ENCODE measurements at places on chromosomes 3 and 15.

DNA sequence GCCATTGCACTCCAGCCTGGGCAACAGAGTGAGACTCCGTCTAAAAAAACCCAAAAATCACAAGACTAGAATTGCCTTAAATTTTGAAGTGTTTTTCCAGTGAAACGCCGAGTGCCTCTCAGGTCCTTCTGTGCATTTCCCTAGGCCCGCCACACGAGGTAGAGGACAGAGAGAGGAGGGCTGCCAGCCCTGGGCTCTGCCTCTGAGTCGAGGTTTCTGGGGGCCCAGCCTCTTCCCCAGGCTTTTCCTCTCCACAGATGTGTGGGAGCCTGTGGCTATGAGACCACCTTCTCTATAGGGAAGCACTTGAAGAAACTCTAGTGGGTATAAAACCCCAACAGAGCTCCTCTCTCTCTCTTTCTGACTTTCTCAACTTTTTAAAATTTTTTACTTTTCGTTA is 10.9 kb upstream of the EHD4 start:
- DNase-seq: no peak

- no peak for DNase-seq
These were observed 44.2 kb upstream of the WNT5A start for GRCh38 chr3:55531321-55531720.

- no peak for DNase-seq
These were observed 17.0 kb downstream of the HRG start for GRCh38 chr3:186682812-186683211.

- no peak for DNase-seq
These were observed 60.8 kb downstream of the ZNF609 start for GRCh38 chr15:64521201-64521600.

GRCh38 chr3:58691997-58692396 is 25.4 kb upstream of the FAM3D start:
- no peak for DNase-seq

GRCh38 chr3:98644168-98644567 is 50.8 kb upstream of the CPOX start:
- DNase-seq: no peak

DNA sequence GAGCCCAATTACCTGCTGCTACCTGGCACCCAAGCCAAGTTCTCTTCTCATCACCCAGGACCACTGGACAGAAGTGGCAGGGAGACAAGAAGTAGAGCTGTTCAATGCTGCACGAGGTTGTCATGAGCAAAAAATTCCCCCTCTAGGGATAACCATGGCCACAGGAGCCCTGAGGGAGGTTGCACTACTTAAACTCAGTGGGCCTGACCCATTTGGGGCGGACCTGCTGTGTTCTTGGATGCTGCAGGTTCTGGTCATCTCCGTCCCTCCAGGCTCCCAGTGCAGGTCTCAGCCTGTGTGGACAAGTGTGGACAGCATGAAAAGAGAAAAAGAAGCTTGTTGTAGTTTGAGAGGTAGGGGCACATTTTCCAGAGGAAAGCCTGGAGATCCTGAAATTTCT is 26.1 kb upstream of the MANF start:
- DNase-seq: no peak

GRCh38 chr15:62060896-62061280 is 641 bp upstream of the VPS13C start:
- DNase-seq: no peak

GRCh38 chr3:129238945-129239705 is 10.3 kb upstream of the COPG1 start:
- DNase-seq: no peak

DNA sequence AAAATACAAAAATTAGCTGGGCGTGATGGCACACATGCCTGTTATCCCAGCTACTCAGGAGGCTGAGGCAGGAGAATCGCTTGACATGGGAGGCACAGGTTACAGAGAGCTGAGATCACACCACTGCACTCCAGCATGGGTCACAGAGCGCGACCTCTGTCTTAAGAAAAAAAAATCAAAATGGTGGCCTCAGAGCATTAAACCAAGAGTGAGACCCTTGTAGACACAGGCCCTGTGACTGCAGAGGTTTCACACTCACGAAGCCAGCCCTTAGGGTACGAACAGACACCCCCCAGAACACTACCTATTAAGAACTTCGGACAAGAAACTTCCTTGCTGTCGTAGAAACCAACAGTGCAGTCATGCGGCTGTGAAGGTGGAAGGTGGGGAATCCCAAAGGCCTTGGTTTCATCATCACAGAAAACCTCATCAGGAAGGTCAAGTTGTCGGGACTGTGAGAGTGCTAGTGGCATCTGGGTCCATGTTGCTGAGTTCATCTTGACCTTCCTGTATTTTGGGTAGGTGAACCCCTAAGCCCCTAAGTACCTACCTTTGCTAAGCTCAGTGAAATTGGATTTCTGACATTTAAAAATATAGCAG is 4.8 kb upstream of the PDE8A start:
- no peak for DNase-seq

GRCh38 chr15:83565138-83565537 is 88.8 kb upstream of the ADAMTSL3 start:
- no peak for DNase-seq

- DNase-seq: no peak
These were observed 1.1 kb downstream of the EHD4 start for GRCh38 chr15:41971089-41971894.

DNA sequence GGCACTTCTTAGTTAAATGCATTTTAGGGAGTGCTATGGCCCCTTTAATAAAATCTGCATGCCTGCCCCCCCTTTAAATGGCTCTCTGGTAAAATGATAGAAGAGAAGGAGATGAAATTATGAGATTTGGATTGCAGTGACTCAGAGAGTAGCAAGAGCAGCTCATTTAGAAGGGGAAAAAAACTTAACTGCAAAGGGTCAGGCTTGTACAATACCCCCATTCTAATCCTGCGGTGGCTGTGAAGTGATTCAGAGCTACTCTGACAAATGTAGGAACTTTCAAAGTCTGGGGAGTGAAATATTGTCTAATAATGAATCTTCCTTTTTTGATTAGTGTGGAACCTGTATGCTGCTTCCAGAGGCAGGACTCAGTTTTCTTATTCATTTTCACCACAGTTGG is 44.1 kb upstream of the TBC1D23 start:
- DNase-seq: no peak

DNA sequence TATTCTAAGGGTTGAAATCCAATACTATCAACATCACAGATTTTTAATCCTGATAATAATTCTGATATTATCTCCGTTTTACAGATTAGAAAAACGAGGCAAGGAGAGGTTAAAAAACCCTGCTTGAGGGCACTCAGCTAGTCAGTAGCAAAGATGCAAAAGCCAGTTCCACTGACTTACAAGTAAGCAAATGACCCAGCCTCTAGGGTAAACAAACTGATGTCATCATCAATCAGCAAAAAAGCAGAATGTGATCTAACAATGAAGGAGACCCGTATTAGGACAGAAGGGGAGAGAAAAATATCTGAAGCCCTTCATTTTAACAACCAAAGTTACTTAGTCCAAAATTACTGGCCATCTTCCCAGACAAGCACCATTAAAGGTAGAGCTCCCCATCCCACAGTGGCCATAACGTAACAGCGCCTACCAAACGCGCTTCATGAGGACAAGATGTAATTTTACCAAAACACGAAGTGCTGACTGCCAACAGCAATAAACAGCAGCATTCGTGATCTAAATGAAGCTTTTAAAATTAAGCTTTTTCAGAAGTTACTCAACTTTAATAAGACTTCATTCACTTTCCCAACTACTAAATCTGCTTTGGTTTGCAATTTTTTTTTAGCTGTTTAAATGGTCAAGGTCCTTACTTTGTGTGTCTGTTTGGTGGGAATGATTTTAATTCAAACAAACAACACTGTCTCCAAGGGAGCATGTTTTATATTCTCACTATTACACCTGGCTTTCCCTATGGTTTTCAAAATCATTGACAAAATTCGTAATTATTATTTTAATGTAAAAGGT is 176.6 kb downstream of the OSBPL10 start:
- no peak for DNase-seq

GRCh38 chr3:12187448-12188327 is 29.0 kb upstream of the TIMP4 start:
- DNase-seq: no peak

- no peak for DNase-seq
These were observed 97.0 kb upstream of the NMNAT3 start for GRCh38 chr3:139774560-139775302.

GRCh38 chr3:155465664-155466063 is 172.2 kb upstream of the STRIT1 start:
- DNase-seq: no peak

GRCh38 chr3:48708481-48708889 is 8.5 kb downstream of the IP6K2 start:
- DNase-seq: no peak
